Large intestine (tissue), 12 donors: ENCODE measurements at places on chromosomes 13 and 19.
A peak's percentile ranks its signal among the peaks of the same experiment; 100 is the strongest.

GRCh38 chr13:34156841-34157365, 339.0 kb downstream of the RFC3 start:
- peak; percentile 90 for DNase-seq

- DNase-seq = no peak
These were observed 714 bp downstream of the PLPP2 start for GRCh38 chr19:290372-291005.

DNA sequence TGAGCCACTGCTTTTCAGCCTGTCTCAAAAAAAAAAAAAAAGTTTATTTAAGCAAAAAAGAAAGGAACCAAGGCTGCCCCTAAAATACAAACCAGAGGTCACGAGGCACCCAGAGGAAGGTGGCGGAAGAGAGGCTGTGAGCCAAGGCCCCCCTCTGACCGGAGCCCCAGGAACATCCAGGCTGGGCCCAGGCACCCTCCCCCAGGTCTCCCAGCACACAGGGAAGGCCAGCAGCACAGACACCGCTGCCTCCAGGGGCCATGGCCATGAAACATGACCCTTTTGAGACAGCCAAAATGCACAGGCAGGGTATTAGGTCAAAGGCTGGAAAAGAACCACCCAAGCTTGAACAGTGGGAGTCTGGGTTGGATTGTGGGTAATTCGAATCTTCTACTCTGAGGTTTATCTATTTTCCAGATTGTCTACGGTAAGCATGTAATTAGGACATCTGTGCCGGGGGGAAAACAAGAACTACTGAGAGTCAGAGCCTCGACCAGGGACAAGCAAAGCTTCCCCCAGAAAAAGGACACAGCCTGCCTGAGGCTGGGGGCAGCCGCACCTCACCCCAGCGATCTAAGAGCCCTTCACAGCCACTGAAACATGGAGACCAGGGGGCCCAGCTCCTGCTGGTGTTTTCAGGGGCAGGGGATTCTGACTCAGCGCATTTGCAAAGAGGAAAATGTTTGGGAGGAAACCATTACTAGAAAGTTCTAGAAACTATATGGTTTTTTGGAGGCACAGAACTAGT, 8.4 kb downstream of the PEX11G start:
- DNase-seq = no peak

- DNase-seq = no peak
These were observed 109.9 kb downstream of the RBM26 start for GRCh38 chr13:79295906-79296706.

- no peak for DNase-seq
These were observed 15.7 kb downstream of the STK11 start for GRCh38 chr19:1220976-1221903.

DNA sequence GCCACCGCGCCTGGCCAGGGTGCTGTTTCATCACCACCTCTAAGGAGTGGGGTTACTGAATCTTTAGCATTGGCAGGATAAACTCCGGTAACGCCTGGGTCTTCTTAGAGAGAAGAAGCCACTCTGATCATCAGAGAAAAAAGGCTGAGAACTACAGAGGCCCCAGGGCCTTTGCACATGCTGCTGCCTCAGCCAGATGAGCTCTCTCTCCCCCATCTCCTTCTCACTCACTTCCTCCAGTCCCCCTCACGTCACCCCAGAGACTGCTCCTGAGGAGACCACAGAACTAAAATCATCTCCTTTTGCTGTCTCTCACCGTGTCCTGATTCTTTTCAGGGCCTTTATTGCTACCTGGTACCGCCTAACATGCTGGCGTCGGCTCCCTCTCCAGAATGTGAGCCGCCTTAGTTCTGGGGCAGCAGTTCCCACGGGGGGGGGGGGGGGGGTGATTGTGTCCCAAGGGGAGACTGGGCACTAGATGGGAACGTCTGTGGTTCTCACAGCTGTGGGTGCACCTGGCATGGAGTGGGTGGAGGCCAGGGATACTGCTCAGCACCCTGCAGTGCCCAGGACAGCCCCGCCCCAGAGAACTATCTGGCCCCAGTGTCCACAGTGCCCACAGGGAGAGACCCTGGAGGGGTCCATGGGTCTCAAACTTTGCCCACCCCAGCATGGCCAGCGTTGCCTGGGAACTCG, 5.1 kb upstream of the DIRAS1 start:
- no peak for DNase-seq

- no peak for DNase-seq
These were observed 26.8 kb downstream of the CLDN10 start for GRCh38 chr13:95579303-95579702.

GRCh38 chr19:44142059-44142433, 692 bp downstream of the ZNF234 start:
- no peak for DNase-seq

DNA sequence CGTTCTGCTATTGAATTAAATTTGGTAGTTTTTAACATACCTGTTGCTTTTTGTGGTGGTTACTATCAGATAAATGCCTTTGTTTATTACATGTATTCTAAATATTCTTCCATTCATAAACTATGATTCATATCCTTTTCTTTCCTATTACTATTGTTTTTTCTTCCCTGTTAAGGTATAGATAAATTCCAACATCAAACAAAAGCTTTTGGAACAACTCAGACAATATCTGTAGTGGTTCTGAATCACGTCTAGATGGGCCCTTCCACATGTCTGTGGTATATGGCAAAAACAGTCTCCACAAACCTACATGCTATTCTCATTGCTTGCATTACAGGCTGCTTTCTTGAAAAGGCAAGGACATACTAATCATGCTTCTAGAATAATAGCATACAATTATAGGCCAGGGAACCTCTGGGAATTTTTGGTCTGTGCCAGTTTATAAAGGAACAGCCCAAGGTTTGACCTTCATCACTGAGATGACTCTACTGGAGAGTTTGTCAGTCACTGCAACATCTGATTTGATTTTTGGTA, 6.4 kb downstream of the LRCH1 start:
- no peak for DNase-seq

- DNase-seq = no peak
These were observed 663.7 kb downstream of the EFNB2 start for GRCh38 chr13:105871768-105872167.

- no peak for DNase-seq
These were observed 498.8 kb downstream of the IRS2 start for GRCh38 chr13:109287553-109287952.

DNA sequence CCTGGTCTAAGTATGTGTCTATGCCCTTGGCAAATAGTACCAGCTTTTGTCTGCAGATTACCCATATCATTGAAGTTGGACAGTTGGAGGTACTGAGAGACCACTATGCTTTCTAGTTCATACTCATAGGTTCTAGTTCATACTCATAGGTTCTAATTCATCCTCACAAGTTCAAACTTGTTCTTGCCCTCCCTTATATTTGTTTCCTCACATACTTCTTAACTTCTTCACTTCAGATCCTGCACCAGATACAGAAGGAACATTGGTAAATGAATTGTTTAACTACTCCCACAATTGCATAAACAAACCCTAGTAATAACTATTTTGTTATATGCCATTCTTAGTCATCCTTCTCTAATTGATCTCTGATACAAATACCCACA, 172.2 kb downstream of the SLITRK1 start:
- DNase-seq = no peak

DNA sequence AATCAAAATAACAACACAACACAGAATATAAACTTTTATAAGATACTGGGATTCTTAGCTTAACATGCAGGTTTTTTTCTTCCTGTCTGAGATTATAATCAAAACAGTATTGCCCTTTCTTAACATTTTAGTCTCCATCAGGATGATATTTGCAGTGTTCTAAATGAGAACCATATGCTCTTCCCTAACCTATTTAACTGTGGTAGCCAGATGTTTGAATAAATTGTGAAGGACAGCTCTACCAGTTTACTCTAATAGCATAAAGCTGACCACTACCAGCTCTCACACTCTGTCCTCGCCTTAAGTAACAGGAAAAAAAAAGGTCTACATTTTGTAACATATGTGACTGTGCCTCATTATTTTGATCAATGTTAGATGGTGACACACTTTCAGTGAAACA, 618.7 kb upstream of the SGCG start:
- DNase-seq = no peak

DNA sequence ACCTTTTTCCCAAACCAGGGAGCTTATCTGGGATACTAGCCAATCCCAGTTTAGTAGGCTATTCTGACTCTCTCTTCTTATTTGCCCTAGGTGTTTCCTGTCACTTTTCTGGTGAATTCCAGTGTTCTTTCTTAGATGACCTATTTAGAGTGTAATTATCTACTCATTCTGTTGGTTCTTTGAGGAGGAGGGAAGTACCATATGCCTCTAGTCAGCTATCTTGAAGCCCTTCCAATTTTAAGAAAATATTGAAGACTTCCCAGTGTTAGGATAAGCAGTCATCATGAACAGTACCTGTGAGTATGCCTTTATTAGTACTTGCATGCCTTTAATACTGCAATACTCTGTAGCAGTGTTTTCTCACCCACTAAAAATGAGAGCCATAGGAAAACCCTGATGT, 724.3 kb upstream of the SLITRK1 start:
- DNase-seq = no peak

DNA sequence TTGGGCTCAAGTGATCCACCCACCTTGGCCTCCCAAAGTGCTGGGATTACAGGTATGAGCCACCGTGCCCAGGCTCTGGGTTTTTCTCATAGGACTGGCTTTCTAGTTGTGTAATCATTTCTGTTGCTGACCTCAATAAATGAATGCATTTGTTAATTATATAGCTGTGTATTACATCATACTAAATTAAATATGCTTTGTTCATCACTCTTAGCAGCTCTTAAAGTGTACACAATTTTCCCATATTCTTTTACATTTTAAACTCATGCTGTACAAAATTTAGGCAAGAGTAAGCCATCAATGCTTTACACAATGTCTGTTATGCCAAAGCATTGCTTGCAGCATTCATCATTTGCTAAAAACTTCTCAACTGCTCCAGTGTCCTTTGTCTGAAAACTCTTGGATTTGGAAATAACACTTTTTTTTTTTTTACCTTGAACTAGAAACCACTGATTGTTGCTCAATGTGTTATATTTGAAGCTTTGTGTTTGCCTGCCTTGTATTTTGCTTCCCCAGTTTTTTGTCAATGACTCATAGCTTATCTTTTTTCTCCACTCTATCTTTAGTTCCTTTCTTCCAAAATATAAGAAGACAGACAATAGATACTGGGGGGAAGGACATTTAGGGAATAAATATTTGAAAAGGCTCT, 31.4 kb downstream of the CCDC122 start:
- no peak for DNase-seq

- DNase-seq = no peak
These were observed 13.5 kb downstream of the IL17D start for GRCh38 chr13:20716951-20717350.

DNA sequence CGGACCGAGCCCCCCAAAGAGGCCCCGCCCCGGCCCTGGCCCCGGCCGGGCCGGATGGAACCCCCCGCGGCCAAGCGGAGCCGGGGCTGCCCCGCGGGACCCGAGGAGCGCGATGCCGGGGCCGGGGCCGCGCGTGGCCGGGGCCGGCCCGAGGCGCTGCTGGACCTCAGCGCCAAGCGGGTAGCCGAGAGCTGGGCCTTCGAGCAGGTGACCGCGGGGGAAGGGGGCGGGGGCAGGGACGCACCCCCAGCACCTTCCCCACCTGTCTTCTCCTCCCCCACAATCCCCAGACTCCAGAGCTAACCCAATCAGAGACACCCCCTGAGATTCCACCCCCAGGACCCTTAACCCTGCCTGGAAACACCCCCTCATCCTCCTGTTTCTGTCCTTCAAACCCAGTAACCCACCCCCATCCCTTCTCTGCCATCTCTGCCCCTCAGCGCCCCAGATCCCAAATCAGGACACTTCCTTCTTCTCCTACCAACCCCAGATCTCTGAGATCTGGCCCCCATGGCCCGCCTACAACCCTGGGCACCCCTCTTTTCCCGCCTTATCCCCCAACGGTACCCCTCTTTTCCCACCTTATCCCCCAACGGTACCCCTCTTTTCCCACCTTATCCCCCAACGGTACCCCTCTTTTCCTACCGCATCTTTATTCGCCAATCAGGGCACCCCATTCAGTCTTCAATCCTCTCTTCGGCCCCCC, 505 bp downstream of the ZSWIM4 start:
- peak; percentile 46 for DNase-seq

- peak; percentile 17 for DNase-seq
These were observed 38.7 kb downstream of the SACS start for GRCh38 chr13:23394821-23395220.

GRCh38 chr13:25179011-25179410, 6.9 kb upstream of the AMER2 start:
- DNase-seq = no peak

DNA sequence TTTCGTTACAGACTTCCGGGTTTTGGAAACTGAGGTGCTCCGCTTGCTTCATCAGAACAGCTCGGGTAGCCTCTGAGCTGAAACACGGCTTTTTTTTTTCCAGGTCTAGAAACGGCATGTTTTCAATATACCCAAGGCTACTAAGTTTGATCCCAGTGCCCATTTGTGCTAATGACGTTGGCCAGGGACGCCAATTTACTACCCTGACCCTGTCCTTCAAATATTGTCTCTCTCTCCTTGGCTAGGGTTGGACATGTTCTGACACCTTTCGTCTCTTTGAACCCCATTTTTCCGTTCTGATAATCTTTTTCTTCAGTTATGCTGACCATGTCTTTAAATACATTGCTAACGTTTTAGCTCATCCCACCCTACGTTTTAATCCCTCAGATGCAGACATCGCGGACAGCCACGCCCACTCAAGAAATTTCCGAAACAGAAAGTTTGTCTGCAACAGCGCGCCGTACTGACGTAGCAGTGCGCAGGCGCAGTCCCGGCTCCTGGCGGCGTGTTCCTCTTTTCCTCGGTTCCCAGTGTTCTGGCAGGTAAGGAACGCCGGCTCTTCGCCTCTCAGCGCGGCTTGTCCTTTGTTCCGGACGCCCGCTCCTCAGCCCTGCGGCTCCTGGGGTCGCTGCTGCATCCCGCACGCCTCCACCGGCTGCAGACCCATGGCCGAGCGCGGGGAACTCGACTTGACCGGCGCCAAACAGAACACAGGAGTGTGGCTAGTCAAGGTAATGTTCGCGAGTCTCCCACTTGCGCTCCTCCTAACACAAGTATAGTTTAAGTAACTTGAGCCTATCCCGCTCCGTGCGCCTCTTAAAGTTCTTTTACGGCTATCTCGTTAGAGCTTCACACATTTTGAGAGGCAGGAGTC, at the start of gene GTF2F2:
Gene GTF2F2, plus strand, starts transcription at position 520 of the 874 bp plus-strand sequence. Its CDS starts 146 bp downstream, at position 666.
- DNase-seq = peak; percentile 87

GRCh38 chr19:2431318-2432055, 4.1 kb upstream of the TIMM13 start:
- no peak for DNase-seq

- no peak for DNase-seq
These were observed 510.1 kb upstream of the NBEA start for GRCh38 chr13:34431827-34432581.
